ENCODE measurements at places on chromosomes 3 and 15. TPM values are rescaled to one million over a fixed set of nuclear protein-coding genes. Genes with fewer than 3 reads are reported as not detected.

Gene RHOV
- total RNA-seq: 1.6 TPM

Gene PLA2G4B
- total RNA-seq: 12.0 TPM

Gene FANCD2OS
- total RNA-seq: not detected

Gene OIP5
- total RNA-seq: 31.0 TPM

Gene SSR3
- 431 TPM for total RNA-seq

Gene ANO10
- total RNA-seq: 9.7 TPM

Gene CXCR6
- total RNA-seq: not detected

Gene UBAP1L
- 3.9 TPM for total RNA-seq

Gene MORC1
- 0.88 TPM for total RNA-seq

Gene SEMA5B
- 7.6 TPM for total RNA-seq

Gene LRRN1
- total RNA-seq: not detected

Gene CPNE9
- total RNA-seq: not detected

Gene DUOXA2
- not detected for total RNA-seq

Gene CYP11A1
- not detected for total RNA-seq

Gene XIRP1
- total RNA-seq: not detected

Gene ERICH6
- total RNA-seq: 0.24 TPM

Gene TTLL13
- total RNA-seq: not detected

Gene TP63
- total RNA-seq: 4.9 TPM

Gene DLL4
- 0.11 TPM for total RNA-seq

Gene CHRNA5
- 18.9 TPM for total RNA-seq

Gene UCN2
- total RNA-seq: 0.49 TPM

Gene SMAD6
- total RNA-seq: 63.9 TPM

Gene LYZL4
- not detected for total RNA-seq

Gene FEZF2
- not detected for total RNA-seq

Gene CEMIP
- not detected for total RNA-seq

Gene USP50
- not detected for total RNA-seq

Gene SCG5
- total RNA-seq: 3.1 TPM

Gene ATP10A
- total RNA-seq: not detected

Gene ARPP21
- total RNA-seq: not detected

Gene TIMP4
- 13.3 TPM for total RNA-seq

Gene NPAP1
- total RNA-seq: not detected

Gene CAMKV
- 6.5 TPM for total RNA-seq

Gene TRAK1
- total RNA-seq: 21.1 TPM

Gene BHLHE40
- total RNA-seq: 3.5 TPM

Gene KCNMB3
- 4.3 TPM for total RNA-seq

Gene HCN4
- 0.07 TPM for total RNA-seq

Gene KIF15
- total RNA-seq: 21.9 TPM

Gene PIERCE2
- 0.86 TPM for total RNA-seq

Gene PTPN23
- 24.0 TPM for total RNA-seq

Gene IL17RC
- total RNA-seq: 9.3 TPM

Gene OR5K2
- total RNA-seq: not detected

Gene ADGRG7
- 2.7 TPM for total RNA-seq

Gene SEMA7A
- 0.45 TPM for total RNA-seq

Gene ARPIN
- total RNA-seq: 5.9 TPM

Gene SPESP1
- not detected for total RNA-seq

Gene CSPG5
- 21.7 TPM for total RNA-seq

Gene GDPGP1
- 5.2 TPM for total RNA-seq

Gene IGSF11
- not detected for total RNA-seq

Gene ANKRD63
- 2.5 TPM for total RNA-seq

Gene LRRC31
- not detected for total RNA-seq

Gene TMEM40
- not detected for total RNA-seq

Gene GOLGA8S
- not detected for total RNA-seq

Gene TM4SF18
- 0.37 TPM for total RNA-seq

Gene FOXP1
- 52.2 TPM for total RNA-seq

Gene A4GNT
- total RNA-seq: not detected
